ENCODE measurements at places on chromosomes 12 and 14.

- DNase-seq, result no peak
Measured at GRCh38 chr14:36657399-36658122, 4.1 kb upstream of the PAX9 start.

DNA sequence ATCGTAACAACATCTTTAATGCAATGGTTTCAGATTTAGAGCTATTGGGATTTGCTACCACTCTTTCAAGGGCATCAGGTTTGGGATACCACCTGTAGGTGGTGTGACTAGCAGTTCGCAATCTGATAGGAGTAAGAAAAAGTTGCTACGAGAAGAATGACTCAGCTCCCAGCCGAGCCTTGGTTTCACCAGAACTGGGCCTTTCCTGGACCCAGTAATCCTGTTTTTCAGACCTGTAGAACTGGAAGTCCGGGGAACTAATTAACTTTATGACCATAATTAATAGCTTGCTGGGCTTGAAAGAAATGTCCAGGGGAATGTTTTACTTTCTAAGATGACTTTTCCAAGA lies 770 bp downstream of the ABHD4 start:
- DNase-seq, result no peak

DNA sequence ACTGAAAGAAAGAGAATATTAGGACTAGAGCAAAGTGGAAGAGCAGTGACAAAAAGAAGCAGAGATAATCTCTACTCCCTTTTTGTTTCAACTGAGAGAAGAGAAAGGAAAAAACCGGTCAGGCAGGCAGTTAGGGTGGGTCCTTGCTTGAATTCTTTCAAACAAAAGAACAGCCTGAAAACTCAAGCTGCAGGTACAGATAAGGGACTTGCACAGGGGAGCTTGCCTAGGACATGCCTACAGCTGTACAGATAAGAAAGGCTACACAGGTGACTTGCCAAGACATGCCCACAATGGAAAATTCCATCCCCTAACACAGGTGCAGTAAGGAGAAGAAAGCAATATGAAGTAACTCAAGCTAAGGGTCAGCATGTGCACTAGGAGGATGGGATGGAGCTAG lies 532.2 kb upstream of the MIS18BP1 start:
- no peak for DNase-seq

GRCh38 chr14:71143381-71144290 lies 236.4 kb downstream of the PCNX1 start:
- DNase-seq, result no peak

- no peak for DNase-seq
Measured at GRCh38 chr14:94541234-94541975, 19.8 kb upstream of the SERPINA4 start.

DNA sequence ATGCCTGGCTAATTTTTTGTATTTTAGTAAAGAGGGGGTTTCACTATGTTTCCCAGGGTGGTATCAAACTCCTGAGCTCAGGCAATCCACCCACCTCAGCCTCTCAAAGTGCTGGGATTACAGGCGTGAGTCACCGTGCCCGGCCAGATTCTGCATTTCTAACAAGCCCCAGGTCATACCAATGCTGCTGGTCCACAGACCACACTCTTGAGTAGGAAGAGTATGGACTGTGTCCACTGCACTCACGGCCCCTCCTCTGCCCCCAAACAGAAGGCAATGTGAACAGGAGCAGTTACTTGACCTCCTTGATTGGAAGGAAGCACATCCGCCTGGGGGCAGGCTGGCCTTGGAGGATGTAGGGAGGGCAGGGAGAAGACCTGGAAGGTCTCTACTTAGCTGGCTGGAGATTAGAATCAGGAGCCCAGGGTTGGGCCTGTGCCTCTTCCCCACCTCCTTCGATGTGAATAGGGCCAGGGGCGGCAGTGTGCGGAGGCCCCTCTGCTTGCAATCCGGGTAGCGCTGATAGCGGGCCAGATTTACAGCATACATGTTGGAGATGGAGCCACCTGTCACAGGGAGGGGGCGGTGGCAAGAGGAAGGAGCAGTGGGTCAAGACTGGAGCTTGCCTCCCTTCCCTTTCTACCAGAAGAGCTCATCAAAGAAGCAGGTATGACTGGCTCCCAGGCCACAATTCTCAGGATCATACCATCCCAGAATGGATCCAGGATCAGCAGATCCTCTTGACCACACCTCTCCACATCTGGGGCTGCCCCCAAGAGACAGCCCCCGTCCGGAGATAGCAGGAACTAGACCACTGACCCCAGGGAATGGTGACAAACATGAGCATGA lies 9.4 kb upstream of the ZNF740 start:
- DNase-seq, result no peak

GRCh38 chr14:76784266-76784874 lies 23.1 kb downstream of the VASH1 start:
- DNase-seq, result no peak

GRCh38 chr12:104910196-104910840 lies 47.8 kb downstream of the SLC41A2 start:
- no peak for DNase-seq

DNA sequence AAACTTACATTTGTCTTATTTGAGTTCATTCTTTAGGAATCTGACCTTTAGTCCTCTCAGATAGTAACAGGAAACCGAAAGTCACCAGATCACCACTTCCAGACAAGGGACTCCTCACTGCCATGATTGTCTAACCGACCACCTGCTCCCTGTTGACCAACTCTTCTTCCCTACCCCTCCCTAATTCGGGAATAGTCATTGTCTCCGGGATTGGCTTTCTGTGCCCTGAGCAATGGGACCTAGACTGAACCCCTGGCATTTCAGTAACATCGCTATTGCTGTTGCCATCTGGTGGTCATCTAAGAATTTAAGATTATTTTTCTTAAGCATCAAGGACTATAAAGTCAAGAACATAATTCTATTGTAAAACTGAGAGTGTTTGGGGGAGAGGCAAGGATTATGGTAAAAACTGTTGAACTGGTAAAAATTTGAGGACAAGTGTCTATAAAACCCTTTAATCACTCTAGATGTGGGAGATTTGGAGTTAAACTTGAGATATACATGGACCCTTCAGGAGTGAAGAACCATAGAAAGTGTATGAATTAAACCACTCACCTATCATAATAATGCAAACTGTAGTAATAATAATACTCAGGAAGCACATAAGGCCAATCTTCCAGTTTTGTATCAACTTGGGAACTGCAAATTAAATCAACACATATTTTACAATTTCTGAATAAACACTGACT lies 6.3 kb downstream of the CLEC2A start:
- DNase-seq, result no peak

DNA sequence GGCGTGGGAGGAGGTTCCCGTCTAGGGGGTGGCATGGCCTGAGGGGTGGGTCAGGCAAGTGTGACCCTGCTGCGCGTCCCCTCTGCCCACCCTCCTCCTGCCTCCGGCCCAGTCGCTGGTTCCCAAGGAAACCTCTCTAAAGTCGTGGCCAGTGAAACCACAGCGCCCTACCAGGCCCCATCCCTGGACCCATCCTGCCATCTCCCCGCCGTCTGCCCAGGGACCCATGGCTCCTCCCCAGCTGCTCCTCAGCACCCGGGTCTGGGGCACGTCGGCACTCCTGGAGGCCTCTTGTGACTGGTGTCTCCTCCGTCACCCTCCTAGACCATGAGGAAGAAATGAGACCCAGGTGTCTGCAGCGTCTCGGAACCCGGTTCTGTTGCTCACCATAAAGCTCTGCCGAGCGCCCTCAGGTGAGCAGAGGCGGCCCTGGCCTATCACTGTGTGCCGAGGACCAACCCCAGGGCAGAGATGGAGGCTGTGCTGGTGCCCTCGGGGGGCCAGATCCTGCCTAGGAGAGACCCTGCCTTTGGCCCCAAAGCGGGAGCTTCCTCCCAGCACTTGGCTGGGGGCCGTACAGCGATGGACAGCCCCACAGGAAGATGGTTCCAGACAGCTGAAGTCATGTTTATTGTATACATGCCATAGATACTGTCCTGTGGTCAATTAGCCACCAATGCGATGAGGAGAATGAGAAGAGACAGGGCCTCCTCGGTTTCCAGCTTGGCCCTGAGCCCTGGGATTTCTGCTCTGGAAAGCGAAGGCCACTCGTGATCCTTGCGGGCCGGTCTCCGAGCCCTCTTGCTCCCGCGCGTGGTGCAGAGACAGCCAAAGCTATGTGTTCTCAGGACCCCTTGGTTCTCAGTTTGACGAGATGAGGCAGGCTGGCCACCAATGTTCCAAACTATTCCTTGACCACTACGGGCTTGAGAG lies 222.5 kb upstream of the RTL1 start:
- DNase-seq, result no peak

DNA sequence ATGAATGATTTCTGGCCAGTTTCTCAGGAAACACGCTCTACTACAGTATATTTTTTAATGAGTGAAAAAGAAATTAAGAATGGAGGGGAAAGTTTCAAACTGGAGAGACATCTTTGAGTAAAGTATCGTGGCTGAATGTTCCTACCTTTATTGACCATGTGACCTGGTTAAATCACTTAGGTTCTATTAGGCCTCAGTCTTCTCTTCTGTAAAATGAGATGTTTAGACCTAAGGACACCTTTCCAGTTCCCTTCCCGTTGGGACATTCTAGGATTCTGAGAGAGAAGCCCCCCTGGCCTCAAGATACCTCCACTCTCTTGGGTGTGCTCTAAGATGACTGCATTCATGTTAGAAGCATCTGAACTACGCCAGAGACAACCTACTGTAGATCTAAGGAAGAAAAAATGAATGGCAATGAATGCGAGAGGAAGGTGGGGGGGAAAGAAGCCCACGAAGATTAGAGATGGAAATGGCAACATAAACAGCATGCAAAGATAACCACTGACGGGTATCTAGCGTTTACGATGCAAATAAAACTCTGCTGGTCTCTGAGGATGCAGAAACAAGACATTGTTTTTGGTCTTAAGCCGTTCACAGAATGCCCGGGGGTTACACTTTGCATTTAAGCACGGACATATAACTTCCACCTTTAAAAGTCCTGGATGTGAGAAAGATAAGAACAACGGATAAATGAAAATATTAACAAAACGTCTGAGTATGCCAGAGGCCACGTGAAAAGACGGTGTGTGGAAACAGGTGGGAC lies 599 bp upstream of the CPSF6 start:
- DNase-seq, result no peak

DNA sequence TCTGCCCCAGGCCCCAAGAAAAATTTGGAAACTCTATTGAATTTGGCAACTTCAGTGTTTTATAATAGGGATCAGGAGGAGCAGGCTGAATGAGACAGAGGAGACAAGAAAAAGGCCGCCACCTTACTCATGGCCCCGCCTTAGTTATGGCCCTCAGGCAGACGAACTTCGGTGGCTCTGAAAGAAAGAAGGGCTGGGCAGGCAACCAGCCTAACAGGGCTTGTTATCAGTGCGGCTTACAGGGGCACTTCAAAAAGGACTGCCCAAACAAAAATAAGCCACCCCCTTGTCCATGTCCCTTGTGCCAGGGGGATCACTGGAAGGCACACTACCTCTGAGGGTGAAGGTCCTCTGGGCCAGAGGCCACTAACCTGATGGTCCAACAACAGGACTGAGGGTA lies 146.3 kb upstream of the ATF7IP start:
- no peak for DNase-seq

DNA sequence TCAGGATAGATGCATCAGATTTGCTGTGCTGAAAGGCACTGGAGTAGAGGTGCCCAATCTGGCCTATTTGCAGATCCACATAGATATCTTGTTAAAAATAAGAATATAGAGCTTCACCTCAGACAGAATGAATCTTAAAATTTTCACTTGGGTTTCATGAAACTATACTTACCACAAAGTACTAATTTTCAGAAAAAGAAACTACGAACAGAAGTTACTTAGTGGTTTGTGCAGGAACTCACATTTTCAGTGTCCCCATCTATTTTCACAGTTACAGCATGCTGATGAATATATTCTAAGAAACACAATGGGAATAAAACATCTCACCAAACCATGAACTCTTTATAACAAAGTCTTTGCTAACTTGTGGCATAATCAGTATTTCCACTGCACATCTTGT lies 449.4 kb downstream of the RERGL start:
- DNase-seq, result no peak

DNA sequence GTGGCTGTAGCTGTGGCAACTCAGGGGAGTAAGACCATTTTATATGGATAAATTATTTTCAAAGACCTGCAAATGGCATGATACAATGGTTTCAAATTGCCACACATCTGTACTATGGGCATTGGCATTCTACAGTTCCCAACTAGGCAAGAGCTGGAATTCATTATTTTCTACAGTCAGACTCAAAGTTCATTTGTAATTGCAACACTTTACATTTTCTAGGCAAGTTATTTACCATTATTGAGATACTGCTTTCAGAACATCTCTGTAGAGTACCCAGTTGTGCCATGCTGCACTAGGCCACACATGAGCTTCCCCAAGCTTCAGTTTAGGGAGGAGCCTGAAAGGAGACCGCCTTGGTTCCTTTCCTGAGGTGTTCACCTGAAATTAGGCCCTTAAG lies 8.0 kb upstream of the ATG14 start:
- DNase-seq, result no peak

DNA sequence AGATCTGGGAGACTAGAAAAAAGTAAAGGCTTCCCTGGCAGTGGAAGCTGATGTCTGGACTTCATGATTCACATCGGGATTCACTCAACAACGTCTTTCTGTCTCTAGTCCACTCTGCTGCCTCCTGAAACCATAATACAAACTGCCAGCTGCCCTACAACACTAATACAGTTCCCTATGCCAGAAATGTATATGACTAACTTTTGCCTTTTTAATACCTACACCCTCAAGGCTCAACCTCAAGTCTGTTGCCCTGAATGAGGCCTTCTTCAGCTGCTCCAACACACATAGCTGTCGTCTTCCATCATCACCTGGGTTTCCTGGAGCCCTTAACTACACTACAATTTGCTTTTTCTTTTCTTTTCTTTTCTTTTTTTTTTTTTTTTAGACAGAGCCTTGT lies 182.7 kb upstream of the BCL2L14 start:
- DNase-seq, result no peak

DNA sequence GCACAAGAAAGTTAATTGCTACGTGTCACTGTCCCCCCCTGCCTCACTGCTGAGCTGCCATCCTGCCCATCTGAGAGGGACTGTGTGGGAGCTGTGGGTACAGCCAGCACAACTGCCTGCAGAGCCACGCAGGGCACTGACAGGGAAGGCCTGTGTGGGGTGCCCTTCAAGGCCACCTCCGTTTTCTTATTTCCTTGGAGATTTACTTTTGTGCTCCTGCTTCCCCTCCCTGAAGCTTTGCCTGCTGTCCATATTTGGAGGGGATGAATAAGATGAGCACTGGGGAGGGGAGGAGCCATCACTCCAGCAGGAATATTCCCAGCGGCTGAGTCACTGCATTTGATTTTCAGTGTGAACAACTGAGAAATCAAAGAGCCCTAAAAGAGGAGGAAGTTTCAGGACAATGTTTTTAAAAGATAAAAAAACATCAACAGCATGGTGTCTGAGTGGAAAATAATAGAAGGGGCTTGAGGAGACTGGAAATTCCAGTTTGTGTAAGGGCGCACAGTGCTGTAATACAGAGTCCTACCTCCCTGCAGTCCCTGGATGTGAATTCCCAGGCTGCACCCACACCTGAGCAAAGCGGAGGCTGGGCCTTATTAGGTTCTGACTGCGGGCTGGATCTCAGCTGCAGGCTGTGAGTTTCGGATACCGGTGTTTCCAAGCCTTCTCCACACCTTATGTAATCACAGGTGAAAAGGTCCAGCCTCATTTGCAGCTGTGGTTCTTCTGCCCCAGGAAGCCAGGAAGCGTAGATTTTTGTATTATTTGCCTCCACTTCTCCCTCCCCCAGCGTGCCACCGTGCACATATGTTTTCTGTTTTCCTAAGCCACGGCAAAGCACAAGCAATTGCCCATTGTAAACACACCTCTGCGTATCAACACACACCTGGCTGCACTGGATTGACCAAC lies 192.6 kb upstream of the BCL2L14 start:
- DNase-seq, result no peak

- no peak for DNase-seq
Measured at GRCh38 chr12:89484470-89484869, 40.1 kb downstream of the GALNT4 start.

- DNase-seq, result no peak
Measured at GRCh38 chr12:59113831-59114615, 193.7 kb upstream of the LRIG3 start.

All from activated CD8-positive, alpha-beta memory T cell treated with anti-CD3 and anti-CD28 coated beads for 4 hours (primary cell).